Activated CD4-positive, CD25-positive, alpha-beta regulatory T cell treated with anti-CD3 and anti-CD28 coated beads, Interleukin-2, amount 50 U/mL, for 16 hours (primary cell): ENCODE measurements at places on chromosomes 4 and X.
A peak's percentile ranks its signal among the peaks of the same experiment; 100 is the strongest.

- no peak for DNase-seq
Measured at GRCh38 chr4:136302566-136302965, 1229.7 kb downstream of the PCDH18 start.

GRCh38 chrX:45172890-45173289, 27.8 kb downstream of the DIPK2B start:
- DNase-seq, result no peak

DNA sequence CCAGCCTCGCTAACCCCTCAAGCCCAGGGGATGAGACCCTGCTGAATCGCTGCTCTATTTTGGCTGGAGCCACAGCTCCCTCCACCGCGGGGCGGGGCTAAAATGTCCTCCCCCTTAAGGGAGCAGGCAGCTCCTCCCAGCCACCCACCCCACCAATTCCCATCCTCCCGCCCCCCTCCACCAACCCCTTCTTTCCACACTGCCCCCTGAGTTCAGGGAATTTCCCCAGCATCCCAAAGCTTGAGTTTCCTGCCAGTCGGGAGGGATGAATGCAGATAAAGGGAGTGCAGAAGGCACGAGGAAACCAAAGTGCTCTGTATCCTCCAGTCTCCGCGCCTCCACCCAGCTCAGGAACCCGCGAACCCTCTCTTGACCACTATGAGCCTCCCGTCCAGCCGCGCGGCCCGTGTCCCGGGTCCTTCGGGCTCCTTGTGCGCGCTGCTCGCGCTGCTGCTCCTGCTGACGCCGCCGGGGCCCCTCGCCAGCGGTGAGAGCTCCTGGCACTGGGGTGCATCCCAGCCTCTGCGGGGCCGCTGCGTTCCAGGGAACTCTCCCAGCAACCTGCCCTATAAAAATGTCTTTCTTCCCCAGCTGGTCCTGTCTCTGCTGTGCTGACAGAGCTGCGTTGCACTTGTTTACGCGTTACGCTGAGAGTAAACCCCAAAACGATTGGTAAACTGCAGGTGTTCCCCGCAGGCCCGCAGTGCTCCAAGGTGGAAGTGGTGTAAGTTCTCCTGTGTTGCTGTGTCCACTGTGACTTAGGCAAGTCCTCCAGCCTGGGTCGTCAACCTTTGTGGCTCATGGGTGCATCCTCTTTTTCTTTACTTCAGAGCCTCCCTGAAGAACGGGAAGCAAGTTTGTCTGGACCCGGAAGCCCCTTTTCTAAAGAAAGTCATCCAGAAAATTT, at the start of gene CXCL6:
CXCL6 (plus strand) TSS at position 306 of the 907 bp plus-strand sequence; CDS start at position 379, 73 bp downstream.
- no peak for DNase-seq

DNA sequence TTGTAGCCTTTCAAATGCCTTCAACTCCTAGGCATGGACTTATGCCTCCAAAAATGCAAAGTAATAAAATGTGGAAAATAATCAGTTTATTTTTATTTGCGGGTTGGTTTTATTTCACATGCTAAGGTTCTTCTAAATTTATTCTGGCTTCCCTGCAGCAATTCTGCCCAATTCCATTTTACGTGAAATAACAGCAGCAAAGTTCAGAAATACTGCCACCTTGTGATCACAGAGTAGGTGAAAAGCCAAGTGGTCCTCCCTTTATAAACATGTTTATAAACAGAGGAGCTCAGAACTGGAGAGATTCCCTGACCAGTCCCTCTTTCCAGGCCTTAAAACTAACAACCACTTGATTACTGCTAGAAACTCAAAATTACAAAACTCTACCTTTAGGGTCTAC, 14.7 kb upstream of the DCHS2 start:
- DNase-seq, result no peak

DNA sequence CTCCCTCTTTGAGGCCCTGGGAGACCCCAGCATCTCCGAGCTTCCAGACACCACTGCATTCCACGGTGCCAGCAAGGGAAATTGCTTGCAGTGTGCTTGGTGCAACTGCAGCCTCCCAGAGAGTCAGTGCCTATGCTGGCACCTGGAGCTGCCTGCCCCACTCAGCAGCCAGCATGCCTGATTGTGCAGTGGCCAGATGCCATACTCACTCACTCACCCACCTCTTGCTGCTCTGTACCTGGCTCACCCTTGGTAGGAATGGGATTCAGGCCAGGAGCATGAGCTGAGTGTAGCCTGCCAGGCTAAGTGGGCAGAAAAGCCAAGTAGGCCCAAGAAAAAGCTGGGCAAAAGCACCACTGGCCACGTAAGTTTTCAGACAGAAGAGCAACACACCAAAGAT, 651.4 kb downstream of the GABRG1 start:
- no peak for DNase-seq

DNA sequence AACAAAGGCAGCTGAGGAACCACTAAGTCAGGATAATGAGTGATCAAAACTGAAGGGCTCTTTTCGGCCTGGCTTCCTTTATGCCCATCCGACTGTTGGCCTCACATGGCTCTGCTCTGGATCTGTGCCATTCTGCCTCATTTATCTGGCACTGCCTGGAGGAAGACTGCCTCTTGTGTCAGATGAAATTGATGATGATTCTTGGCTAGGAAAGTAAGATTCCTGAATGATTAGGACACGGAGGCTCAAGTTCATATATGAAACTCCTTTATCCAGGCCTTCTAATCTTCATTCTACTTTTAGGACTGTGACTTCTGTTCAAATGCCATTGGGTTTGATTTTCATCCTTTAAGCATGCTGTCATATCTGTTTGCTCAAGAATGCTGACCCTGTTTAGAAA, 475.4 kb upstream of the RPS6KA3 start:
- no peak for DNase-seq

DNA sequence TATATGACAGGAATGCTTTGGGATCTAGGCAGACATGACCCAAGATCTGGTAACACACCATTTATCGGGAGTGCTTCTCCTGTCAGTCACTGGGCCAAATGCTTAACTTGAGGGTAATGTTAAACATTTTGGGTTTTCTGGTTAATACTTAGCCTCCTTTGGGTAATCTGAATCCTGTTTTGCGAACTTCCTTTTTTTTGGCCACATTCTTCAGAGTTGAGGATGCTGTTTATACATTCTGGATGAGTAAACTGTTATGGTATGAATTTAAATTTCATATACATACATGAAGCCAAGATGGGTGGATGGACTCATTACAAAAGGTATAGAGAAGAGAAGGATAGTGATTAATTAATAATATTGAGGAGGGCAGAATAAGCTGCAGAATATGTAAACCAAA, 36.1 kb downstream of the MID1IP1 start:
- DNase-seq, result no peak

GRCh38 chr4:180281724-180282123, 1961.5 kb upstream of the TENM3 start:
- no peak for DNase-seq

- no peak for DNase-seq
Measured at GRCh38 chr4:112173593-112174558, 28.6 kb downstream of the FAM241A start.

DNA sequence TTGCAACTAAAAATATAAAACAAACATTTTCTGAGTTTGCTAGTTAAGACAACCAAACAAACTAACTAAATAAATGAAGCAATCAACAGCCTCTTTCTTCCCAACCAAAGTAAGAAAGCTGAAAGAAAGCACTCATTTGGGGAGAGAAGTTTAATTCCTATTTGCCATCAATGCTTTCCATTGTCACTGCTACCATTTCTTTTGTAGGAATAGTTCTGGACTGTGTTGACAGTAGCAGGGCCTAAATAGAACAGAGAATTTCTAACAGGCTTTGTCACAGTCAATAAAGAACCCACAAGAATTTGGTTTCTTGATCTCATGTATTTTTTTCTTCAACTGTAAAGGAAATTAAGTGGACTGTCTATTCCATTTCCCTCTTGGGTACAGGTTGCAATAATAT, 1886.4 kb upstream of the TENM3 start:
- no peak for DNase-seq

DNA sequence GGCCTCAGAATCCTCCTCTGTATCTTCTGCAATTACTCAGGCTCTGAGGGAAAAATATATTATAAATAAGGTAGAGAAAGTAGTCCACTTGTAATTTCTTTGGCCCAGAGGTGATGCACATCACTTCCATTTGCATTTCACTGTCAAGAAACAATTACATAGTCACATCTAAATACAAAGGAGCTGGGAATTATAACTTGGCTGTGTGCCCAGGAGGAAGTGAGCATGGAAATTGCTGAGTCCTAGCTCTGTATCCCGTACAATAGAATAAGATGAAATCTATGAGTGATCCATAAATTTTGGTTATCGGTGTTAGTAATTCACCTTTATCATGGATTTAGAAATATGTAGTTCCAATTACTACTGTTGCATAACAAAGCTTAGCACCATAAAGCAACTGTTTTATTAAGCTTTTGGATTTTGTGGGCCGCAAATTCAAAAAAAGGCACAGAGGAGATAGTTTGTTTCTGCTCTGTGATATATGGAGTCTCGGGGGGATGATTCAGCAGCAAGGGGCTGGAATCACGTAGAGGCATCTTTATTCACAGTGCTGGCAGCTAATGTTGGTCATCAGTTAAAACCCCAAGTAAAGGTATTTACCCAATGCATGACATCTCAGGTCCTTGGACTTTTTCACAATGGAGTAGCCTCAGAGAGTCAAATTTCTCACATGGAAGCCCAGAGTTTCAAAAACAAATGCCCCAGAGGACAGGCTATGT, 241.4 kb upstream of the GALNT7 start:
- no peak for DNase-seq

DNA sequence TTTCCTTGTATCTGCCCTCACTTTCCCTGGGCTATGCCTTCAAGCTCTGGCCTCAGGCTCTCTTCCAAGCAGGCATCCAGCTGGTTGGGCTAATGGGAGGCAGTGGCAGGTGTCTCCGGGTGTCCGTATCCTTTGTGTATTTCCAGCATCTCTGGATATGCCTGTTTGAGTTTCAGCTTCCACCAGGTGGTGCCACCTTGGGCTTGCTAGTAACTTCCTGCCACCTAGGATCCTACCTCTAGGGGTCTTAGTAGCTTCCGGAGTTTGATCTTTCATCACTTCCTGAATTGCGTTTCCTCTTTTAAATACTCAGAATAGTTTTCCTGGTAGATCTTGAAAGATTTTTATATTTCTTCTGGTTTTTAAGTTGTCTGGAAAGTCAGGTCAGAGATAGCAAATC, 23.2 kb upstream of the ANOS1 start:
- DNase-seq, result no peak

DNA sequence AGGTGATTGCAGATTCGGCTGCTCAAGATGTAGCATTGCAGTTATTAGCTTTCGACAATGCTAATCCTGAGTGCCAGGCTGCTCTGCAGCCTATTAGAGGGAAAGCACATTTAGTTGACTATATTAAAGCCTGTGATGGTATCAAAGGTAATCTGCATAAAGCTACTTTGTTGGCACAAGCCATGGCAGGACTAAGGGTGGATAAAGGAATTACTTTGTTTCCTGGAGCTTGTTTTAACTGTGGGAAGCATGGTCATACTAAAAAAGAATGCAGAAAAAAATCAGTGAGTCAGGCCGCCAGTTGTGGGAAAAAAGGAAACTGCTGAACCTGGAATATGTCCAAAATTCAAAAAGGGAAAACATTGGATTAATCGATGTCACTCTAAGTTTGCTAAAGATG, 154.9 kb upstream of the TECRL start:
- DNase-seq, result no peak

- no peak for DNase-seq
Measured at GRCh38 chr4:124450851-124451250, 261.7 kb downstream of the ANKRD50 start.

GRCh38 chrX:39642071-39642470, 455.7 kb downstream of the BCOR start:
- DNase-seq, result no peak

GRCh38 chr4:10781805-10782204, 97.2 kb upstream of the CLNK start:
- DNase-seq, result no peak

GRCh38 chr4:87947381-87948160, 27.9 kb upstream of the SPP1 start:
- no peak for DNase-seq

GRCh38 chrX:151596282-151596681, 32.8 kb downstream of the PASD1 start:
- no peak for DNase-seq

DNA sequence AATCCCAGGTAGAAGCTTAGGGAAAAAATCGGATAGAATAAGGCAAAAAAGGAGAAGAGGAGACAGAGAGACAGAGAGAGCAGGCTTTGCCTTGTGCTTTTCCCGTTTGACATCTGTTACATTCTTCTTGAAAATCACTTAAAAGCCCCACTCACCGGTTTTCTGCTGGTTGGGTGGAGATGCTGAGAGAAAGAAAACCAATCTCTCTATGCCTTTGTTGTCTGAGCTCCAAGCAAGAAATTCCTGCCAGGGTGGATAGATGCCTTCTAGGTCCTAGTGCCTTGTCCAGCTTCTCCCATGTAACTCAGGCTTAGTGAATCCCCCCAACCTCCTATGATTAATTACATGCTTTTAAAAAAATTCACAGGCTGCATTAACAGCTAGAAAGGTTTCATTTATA, at the start of gene DCX:
DCX (minus strand) TSS at position 210 of the 400 bp plus-strand sequence. CDS start 1,794 bp downstream, outside the sequence.
- DNase-seq, result no peak

DNA sequence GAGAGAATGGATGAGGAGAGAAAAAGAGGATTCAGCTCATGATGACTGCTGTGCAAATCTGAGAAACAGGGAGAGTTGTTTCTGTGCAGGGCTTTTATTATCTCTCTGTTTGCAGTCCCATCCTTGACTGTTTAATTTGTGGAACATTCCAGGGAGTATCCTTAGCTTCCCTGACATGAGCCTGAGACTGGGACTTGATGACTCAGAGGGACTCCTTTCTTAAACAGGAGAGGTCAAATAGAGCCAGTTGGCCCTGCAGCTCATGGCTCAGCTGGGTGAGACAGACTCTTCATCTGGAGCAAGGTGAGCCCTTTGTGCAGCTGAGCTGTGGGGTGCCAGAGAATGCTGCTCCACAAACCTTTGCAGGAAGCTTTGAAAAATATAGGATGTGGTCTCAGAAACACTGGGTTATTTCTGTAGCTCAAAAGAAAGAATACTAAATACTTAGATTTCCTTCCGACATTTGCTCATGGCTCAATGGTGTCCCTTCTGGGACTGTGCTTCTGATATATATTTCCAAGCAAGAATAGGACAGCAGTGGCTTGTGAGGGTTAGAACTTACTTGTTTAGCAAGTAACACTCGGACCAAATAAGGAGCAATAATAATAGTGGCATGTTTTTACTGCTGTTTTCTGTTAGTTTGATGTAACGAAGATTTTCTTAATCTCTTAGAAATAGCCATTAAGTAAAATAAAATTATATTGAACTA, 14.5 kb downstream of the ARHGAP24 start:
- DNase-seq, result no peak

GRCh38 chr4:78776079-78776728, at the start of gene BMP2K:
BMP2K (plus strand) TSS chr4:78776350; CDS start chr4:78776544, 194 bp downstream.
- DNase-seq, result peak; percentile 55

- DNase-seq, result no peak
Measured at GRCh38 chrX:44152852-44153251, 179.7 kb upstream of the NDP start.

DNA sequence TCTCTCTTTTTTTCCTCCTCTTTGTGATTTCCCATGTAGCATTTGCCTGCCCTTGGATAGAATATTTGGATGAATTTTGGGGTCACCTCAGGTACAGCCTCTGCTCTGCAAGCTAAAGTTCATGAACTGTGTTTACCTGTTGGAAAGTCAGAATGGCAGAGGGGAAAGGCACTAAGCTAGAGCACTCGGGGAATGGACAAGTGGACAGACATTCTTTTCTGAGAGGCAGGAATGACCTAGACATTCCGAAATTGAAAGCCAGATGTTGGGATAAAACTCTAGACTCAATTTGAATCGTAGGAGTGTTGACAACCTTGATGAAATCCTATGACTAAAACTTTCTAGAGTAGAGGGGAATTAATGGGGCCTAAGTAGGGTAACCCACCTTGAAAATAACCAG, 56.1 kb downstream of the LUZP4 start:
- DNase-seq, result no peak
